Posterior vena cava (tissue), 2 donors: ENCODE measurements at places on chromosomes 13 and 19. TPM values are rescaled to one million over a fixed set of nuclear protein-coding genes. Genes with fewer than 3 reads are reported as not detected.

Gene ZNF726
- 0.81 TPM for total RNA-seq

Gene TEX29
- not detected for total RNA-seq

Gene ZNF728
- total RNA-seq = 3.9 TPM

Gene LIN7B
- 9.3 TPM for total RNA-seq

Gene PROZ
- not detected for total RNA-seq

Gene POU2F2
- total RNA-seq = 3.1 TPM

Gene SUCLA2
- 41.8 TPM for total RNA-seq

Gene KLK15
- not detected for total RNA-seq

Gene OLFM4
- 0.19 TPM for total RNA-seq

Gene CELF5
- not detected for total RNA-seq

Gene CLEC11A
- 8.5 TPM for total RNA-seq

Gene KLF5
- 6.0 TPM for total RNA-seq

Gene SEMA6B
- total RNA-seq = 13.7 TPM

Gene MATK
- total RNA-seq = 1.1 TPM

Gene RPS5
- total RNA-seq = 768 TPM

Gene GNA15
- 9.9 TPM for total RNA-seq

Gene SLITRK6
- 0.32 TPM for total RNA-seq

Gene CD70
- not detected for total RNA-seq

Gene CGB8
- not detected for total RNA-seq

Gene GEMIN7
- total RNA-seq = 11.2 TPM

Gene ZNF14
- 5.0 TPM for total RNA-seq

Gene LINGO3
- total RNA-seq = 0.10 TPM

Gene MIA
- 1.6 TPM for total RNA-seq

Gene ZNF709
- total RNA-seq = 3.0 TPM

Gene DHRS12
- total RNA-seq = 9.9 TPM

Gene SULT2A1
- not detected for total RNA-seq

Gene IGFL4
- total RNA-seq = not detected

Gene TMEM272
- 0.10 TPM for total RNA-seq

Gene COX7A1
- total RNA-seq = 232 TPM

Gene ITPKC
- 19.4 TPM for total RNA-seq

Gene IFNL1
- total RNA-seq = not detected

Gene FRY
- total RNA-seq = 207 TPM
